Hepatic stellate cell (primary cell): ENCODE measurements at places on chromosomes 4 and X.
A peak's percentile ranks its signal among the peaks of the same experiment; 100 is the strongest.

- DNase-seq = no peak
Observed at GRCh38 chr4:84597450-84597849, 14.5 kb downstream of the CDS1 start.

DNA sequence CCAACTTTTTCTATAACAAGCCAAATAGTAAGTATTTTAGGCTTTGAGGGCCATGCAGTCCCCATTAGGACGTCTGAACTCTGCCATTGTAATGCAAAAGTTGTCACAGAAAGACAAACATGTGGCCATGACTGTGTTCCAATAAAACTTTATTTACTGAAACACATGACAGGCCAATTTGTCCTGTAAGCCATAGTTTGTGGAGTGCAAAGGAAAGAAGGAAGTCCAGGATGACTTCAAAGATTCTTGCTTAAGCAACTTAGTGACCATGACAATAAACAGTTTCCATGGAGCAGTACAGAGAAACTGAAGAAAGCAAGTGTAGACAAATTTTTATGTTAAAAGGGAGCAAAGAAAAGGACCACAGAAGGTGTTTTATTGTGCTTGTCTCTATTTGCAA lies 35.0 kb upstream of the MYOZ2 start:
- DNase-seq = no peak

GRCh38 chr4:142293536-142293935 lies 552.6 kb downstream of the INPP4B start:
- no peak for DNase-seq

- no peak for DNase-seq
Observed at GRCh38 chr4:147969573-147970385, 237.9 kb downstream of the ARHGAP10 start.

- no peak for DNase-seq
Observed at GRCh38 chr4:150145090-150145945, 67.1 kb downstream of the DCLK2 start.

DNA sequence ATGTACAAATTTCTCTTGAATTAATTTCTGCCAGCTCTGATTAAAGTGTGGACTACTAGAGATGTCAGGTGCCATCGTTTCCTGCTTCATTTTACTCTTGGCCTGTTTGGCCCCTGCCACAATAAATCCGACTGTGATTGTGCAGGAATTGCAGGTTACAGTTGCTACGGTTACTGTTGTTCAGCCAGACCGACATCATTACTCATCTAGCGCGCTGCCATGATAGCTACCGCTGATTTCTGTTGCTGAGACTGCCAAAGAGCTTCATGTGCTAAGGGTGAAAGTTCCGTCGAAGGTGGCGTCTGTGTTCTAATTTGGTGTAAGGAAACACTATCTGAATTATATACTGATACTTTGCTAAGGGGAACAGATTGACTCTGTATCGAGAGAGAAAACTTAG lies 22.1 kb downstream of the SLIT2 start:
- DNase-seq = no peak

GRCh38 chr4:19850909-19851308 lies 400.8 kb upstream of the SLIT2 start:
- DNase-seq = peak; percentile 10

DNA sequence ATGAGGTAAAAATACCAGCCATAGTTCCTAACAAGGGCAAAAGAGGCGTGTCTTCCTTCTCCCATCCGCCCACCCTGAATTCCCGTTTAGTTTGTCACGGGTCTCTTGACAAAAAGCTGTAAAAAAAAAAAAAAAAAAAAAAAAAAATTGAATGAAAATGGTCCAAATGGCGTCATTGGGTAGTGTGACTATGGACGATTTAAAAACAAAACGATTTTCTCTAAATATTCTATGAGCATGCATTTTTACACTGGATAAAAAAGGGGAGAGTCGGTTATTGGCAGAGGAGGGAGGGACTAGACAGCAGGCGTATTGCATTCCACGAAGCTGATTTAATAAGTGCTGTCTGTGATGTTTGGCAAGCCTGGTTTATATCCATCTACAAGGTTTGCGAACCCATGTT lies at the start of gene FAM133A:
TSS of gene FAM133A (plus strand) at position 338 of the 403 bp plus-strand sequence. CDS start 35,214 bp downstream, outside the sequence.
- peak; percentile 15 for DNase-seq

- no peak for DNase-seq
Observed at GRCh38 chr4:25882226-25882625, 19.4 kb upstream of the SEL1L3 start.

GRCh38 chr4:41597494-41597893 lies 59.5 kb downstream of the LIMCH1 start:
- DNase-seq = no peak

GRCh38 chr4:76905521-76905920 lies 7.6 kb upstream of the SOWAHB start:
- peak; percentile 90 for DNase-seq

GRCh38 chr4:11881947-11882346 lies 453.3 kb upstream of the HS3ST1 start:
- no peak for DNase-seq

GRCh38 chr4:118941149-118941548 lies 52.5 kb downstream of the SYNPO2 start:
- no peak for DNase-seq

DNA sequence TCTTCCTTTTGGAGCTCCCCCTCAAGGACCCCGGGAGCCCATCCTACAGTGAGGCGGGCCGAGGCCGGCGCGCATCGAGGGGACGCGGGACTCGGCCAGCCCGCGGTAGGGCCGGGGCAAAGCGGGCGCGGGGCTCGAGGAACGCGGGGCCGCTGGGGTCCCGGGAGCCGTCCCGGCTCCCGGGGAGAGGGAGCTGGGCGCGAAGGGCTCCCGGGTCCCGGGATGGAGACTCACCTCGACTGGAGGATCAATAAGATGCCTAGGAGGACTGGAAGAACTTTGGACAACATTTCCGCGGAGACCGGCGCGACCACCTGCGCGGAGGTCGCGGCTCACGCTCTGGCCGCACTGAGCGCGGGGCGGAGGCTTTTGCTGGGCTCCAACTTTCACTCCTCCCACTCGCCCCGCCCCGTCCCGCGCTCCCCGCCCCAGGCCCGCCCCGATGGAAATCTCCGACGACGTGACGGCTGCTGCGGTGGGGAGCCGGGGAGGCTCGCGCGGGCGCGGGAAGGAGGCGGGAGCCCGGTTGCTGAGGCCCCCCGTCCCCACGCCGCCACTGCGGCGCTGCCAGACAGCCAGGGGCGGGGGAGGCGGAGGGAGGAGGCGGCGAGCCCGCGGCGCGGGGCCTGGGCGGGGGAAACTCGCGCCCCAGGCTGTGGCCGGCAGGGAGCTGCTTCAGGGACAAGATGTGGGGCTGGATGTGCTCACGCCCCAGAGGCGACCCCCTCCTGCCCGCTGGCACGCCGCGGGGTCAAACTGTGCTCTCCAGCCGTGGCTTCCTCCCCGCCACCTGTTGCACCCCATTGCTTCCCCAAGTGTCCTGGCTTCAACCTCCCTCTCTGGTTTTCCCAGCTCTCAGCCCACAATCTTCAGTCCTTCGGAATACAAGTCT lies at the start of gene GABRE:
TSS of gene GABRE (minus strand) at position 341 of the 892 bp plus-strand sequence. CDS start at position 290, 51 bp downstream.
- DNase-seq = peak; percentile 24

DNA sequence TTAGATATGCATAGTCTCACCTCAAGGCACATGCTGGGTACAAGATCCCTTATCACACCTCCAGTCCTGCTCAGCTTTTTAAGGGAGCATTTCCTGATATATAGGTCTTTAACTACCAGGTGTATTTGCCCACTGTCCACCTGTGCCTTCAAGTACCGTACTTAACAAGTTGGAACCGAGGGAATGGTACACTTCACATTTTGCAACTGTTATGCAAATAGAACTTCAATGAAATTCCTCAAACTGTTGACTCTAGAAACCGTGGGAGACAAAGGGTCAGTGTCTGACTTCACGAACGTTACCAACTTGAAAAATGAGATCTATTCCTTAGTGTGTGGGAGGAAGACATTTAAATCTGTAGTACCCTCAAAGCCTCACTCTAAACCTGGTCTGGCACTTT lies 5.2 kb downstream of the TRIM2 start:
- no peak for DNase-seq

GRCh38 chr4:27318740-27319139 lies 458.1 kb downstream of the STIM2 start:
- no peak for DNase-seq

- no peak for DNase-seq
Observed at GRCh38 chrX:65846974-65847373, 179.5 kb downstream of the MSN start.

DNA sequence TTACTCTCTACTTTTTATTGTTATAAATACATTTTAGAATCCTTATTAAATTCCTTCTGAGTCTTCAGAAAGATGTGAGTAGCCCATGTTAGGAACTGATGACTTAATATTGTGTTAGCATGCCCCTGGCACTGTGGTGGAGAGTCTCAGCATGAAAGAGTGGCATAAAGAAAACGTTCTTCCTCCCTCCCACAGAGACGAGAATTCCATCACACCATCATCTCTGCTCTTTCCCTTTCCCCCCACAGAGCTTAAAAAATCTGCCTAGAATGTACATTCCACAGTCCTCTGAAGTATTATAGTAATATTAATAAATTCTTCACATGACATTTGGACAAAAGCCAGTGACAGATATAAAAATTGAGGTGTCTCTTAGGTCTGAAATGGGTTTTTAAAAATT lies 117.8 kb upstream of the DKK2 start:
- no peak for DNase-seq

GRCh38 chr4:40401631-40402030 lies 66.5 kb downstream of the CHRNA9 start:
- no peak for DNase-seq

GRCh38 chr4:112329672-112330375 lies 32.7 kb downstream of the ALPK1 start:
- no peak for DNase-seq

DNA sequence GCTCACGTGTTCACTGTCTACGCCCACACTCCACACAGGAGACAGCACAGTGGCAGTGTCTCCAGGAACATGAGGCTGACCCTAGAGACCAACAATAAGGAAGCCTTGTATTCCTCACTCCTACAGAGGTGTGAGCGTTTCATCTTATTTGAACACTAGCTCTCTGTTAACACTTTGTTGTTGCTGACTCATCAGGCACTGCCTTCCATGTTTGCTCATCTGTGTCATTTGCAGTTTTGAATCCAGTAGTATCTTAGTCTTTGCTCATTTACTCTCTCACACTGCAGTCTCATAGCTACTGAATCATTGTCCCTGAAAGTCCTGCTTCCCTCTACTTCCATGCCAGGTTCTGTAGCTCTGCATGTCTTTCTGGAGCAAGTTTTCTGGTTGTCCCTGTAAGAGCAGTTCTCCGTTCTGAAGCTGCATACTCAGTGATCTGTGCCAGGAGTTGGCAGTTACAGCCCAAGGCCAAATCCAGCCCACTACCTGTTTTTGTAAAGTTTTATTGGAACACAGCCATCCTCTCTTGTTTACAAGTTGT lies 80.3 kb upstream of the DCLK2 start:
- no peak for DNase-seq

DNA sequence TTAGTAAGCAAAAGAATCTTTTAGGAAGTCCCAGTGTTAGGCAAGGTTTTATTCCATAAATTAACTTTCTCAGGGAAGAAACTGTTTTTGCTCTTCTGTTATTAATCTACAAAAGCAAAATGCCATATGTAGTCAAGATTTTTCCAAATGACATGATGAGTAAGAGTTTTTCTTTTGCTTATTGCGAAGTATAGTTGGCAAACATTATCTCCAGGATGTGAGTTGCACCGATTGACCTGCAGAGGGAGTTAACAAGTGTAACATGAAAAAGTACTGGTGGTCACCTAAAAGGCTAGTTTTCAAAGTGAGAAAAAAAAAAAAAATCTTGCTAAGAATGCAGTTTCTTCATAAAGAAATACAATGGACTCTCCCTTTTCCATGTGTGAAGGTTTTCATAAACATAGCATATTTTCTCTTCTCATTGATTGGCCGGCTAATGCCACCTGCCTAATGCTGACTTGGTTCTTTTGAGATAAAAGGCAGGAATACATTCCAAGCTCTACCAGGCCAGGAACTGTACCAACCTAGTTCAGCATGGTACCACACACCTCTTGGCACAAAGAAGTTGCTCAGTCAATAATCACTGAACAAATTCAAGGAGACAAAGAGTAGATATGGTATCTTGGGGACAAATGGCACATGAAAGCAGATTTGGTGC lies 100.2 kb downstream of the LNX1 start:
- DNase-seq = peak; percentile 52

DNA sequence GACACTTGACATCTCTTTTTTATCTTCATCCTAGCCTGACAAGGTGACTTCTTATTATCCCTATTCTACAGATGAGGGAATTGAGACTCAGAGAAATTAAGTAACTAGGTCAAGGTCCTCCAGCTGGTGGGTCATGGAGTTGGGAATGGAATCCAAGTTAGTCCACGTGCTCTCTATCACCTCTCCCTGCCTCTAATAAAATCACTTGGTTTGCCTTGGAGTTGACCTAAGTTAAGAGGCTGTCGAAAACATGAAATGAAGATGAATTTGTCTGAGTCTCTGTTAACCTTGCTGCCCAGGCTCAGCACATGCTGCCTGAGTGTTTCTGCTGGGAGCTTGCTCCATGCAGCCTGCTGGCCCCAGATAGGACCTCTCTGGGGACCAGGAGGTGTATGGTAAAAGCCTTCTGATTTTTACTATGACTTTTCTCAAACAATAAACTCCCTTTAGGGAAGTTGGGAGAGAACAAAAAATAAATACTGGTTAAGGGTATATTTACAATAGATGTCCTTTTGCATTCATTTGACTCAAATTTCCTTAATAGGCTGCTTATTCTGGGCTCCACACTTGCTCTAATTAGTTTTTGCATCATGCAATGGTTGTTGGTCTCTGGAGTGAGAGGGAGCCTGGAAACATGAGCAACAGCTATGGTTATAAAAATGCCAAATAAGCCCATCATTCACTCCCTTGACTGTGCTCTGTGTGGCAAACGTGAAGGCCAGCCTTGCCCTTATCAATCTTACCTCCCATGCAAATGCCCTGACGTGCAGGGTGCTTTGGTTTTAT lies 61.6 kb upstream of the DHX15 start:
- no peak for DNase-seq
